ENCODE measurements at places on chromosomes 1 and 21. TPM values are rescaled to one million over a fixed set of nuclear protein-coding genes. Genes with fewer than 3 reads are reported as not detected.

DNA sequence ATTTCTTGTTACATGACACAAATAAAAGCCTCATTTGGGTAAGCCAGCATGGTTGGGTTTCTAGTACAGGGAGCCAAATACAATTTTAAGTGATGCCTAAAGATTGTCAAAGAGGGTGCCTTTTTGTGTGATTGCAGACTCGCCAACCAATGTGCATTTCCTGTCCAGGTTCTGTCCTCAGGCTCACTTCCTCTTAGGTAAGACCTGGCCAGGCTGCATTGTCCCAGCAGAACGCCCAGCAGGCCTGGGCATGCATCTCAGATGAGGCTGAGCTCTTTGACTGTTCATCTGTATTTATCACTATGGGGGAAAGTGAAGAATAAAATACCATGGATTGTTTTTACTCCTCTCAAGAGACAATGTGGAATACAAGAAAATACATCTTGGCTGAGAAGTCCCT, 49.7 kb downstream of the KCNC4 start:
- no peak for DNase-seq

DNA sequence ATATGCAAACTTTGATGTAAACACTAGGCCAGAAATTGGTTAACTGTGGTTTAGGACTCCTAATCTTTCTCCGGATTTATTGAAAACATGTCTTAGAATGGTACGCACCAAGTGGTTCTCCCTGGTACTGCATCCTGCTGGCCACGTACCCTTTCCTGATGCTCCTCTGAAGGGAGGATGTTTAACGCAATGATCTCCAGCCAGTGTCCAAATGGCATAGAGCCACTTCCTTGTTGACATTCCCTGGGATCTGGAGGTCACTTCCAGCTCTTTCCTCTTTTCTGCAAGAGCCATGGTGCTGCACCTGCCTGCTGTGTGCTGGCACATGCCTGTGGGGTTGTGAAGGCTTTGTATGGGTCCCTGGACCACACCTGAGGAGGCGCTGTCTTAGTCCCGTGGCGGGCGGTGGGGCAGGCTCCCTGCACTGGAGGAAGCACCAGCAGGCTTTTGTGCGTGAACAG, 53.9 kb downstream of the GALNT2 start:
- DNase-seq, result no peak

- DNase-seq, result no peak
Measured at GRCh38 chr1:229139331-229140118, 131.4 kb upstream of the RAB4A start.

GRCh38 chr1:52423771-52424170, 19.4 kb downstream of the PRPF38A start:
- no peak for DNase-seq

- no peak for DNase-seq
Measured at GRCh38 chr1:164361927-164362326, 197.1 kb upstream of the PBX1 start.

DNA sequence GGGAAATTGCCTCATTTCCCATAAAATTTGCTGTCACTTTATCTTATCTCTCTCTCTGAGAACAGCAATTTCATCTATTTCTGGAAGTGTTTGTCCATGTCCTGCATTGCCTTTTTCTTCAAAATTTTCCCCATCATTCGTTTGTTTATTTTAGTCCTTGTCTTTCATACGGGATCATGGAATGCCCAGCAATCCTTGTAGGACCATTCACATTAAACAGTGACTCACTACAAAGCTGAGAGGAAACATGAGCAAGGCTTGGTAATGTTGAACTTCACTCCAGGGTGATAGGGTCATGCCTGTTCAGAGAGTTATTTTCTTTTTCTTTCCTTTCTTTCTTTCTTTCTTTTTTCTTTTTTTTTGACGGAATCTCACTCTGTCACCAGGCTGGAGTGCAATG, 32.2 kb upstream of the HNRNPU start:
- DNase-seq, result peak; percentile 79

- DNase-seq, result no peak
Measured at GRCh38 chr1:194710671-194711070, 1524.3 kb upstream of the B3GALT2 start.

- DNase-seq, result no peak
Measured at GRCh38 chr1:26119892-26120608, 8.4 kb downstream of the PDIK1L start.

DNA sequence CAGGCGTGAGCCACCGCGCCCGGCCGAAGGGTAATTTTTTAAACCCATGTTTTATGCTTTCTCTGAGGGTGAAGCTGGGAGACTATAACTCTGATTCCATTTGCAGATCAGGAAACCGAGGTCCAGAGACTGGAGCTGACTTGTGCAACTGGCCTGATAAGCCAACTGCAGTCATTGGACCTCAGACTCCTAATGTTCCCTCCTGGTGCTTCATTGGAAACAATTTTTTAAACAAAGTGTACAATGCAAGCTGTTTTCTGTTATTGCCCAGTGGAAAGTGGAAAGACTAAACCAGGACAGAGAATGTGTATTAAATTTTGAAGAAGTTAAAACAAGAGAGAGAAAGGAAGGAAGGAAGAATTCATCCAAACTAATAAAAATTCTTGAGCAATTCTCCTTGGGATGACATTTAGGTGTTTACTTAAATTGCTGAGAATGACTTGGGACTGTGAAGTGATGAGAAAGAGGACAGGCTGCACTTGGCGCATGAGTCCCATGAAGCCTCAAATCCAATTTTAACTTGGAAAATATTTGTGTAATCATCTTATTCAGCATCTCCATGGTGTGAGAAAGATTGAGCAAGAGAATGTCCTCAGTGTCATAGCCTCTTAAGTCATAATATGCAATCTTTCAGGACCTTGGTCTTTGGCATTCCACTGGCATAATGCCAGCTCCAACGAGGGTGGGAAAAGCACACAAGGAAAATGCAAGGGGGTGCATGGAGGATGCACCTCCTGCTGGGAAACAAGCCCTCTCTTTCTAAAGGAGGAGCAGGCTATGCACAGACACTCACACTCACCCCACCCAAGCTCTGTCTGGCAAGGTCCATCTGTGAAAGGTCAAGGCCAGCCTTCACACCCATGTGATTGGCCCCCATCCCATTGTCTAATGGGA, 342.0 kb downstream of the SIPA1L2 start:
- DNase-seq, result peak; percentile 14

DNA sequence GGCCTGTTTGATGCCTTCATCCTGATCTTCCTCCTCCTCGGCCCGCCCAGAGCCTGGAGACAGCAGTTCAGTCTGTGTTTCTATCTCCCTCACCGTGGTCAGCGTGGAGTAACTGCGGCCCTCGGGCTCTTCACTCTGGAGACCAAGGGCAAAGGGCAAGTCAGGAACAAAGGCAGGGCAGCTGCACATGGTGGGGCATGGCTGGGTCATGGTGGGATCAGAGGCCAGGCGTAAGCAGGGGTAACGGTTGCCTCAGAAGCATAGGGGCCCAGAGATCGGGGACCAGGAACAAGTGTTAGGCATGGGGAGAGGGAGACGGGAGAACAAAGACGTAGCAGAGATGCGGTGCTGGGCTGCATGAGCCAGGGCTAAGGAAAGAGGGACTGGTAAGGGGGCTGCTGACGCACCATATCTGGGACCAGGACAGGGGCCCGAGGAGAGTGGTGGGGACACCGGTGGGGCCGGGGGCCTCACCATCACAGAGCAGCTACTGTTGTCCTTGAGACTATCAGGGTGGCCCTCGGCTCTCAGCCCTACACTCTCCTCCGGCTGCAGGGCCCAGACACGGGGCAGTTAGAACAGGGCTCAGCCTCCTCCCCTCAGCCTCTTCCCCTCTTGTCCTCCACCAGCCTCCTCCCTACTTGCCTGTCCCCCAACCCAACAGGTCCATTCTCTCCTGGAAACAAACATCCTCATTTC, 3.2 kb upstream of the ARHGAP30 start:
- DNase-seq, result no peak

- DNase-seq, result no peak
Measured at GRCh38 chr1:26856181-26856580, 6.8 kb upstream of the SFN start.

GRCh38 chr1:236701782-236702181, 15.5 kb downstream of the ACTN2 start:
- no peak for DNase-seq

DNA sequence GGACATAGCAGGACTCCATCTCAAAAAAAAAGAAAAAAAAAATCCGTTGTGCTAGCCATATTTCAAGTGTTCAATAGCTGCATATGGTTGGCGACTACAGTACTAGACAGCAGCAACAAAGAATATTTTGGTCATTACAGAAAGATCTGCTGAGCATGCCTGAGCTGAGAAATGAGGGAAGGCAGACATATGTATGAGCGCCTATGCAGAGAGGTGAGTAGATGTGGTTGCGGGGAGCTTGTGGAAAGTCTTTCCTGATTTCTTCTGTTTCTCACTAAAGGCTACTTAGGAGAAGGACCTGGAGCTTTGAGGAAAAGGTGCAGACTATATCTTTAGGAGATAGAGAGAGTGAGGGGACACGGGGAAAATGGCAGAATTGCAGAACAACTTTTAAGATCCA, 21.0 kb upstream of the APP start:
- no peak for DNase-seq

DNA sequence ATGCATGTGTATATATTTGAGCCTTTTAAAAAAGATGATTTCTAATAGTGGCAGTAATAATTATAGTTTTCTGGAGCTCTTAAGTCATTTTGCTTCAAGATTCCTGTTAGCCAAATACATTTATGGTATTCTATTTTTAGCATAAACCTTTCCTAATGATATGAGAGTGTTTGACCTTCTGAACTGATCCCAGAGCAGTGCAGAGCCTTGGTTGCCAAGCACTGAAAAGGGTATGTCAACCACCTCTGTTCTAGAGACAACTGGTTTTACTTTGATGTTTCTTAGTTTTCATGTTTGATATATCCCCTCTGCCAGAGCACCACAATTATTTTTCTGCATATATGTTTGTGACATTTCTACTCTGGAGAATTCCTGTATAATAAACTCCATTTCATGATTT, 15.1 kb upstream of the KCNA3 start:
- no peak for DNase-seq

DNA sequence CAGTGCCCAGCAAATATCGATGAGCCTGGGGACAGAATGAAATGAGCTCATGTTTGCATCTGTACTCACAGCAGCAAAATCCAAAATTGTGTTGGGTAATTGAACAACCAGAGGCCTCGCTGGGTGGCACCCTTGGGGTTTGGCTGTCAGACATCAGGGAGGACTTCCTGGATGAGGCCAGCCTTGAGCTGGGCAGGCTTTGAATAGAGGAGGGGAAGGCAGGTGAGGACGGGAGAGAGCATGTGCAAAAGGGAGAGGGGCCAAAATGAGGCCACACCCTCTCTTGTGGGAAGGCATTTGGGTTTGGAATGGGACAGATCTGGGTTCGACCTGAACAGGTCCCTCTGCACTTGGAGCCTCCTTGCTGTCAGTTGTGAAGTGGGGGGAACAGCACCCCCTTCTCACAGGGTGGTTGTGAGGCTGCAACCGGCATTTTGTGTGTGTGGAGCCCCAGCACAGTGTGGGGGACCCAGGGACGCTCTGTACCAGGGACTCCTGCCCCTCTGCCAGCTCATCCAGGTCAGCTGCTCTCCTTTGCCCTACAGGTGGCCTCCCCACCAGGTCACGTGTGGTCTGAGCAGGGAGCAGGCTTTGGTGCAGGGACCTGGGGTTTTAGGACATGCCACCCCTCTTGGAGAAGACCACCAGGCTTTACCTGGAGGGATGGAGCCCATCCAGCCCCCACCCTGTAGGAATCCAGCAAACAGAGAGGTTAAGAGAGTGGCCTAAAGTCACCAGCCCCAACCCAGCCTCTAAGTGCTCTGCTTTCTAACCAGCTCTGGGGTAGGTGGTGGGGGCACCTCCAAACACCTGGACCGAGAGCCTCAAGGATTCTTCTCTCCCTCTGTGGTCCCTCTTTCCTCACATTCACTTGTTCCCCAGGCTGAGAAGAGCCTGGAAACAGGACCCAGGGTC, 521.8 kb downstream of the PTPRU start:
- DNase-seq, result no peak

DNA sequence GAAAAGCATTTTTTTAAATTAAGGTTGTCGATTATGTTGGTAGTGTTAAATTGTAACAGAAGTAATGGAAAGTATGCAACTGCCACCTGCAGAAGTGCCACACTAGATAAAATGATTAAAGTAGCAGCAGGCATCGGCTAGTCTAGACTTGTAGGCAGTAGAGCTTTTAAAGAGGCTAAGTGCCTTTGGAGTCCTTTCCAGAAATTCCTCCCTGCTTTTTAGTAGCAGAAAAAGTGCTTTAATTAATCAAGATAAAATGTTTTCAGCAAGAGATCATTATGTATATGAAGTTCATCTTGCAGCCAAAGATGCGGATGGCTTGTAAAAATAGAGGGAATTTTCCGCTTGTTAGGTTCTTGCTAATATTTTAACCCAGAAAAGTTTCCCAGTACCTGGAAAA, 87.1 kb upstream of the LRRC8D start:
- DNase-seq, result no peak

- DNase-seq, result peak; percentile 96
Measured at GRCh38 chr1:53511933-53512806, 53.0 kb downstream of the DMRTB1 start.

Gene SLAMF6
- not detected for total RNA-seq

Gene ROR1
- 10.8 TPM for total RNA-seq

Gene CFAP141
- total RNA-seq, result not detected

Gene ADPRS
- total RNA-seq, result 25.9 TPM

Gene UMODL1
- not detected for total RNA-seq

Gene EPHA8
- not detected for total RNA-seq

Gene ZBTB40
- total RNA-seq, result 12.4 TPM

Gene THEMIS2
- 43.6 TPM for total RNA-seq

Gene HSPA13
- total RNA-seq, result 51.1 TPM

Gene KHDC4
- total RNA-seq, result 18.2 TPM

Gene PPP1R8
- total RNA-seq, result 50.6 TPM

Gene PANK4
- 17.0 TPM for total RNA-seq

Gene TAS1R1
- under 0.01 TPM for total RNA-seq
